ENCODE measurements at places on chromosomes 12 and 14.
A peak's percentile ranks its signal among the peaks of the same experiment; 100 is the strongest.

- DNase-seq: no peak
Observed at GRCh38 chr14:29607169-29607568, 320.5 kb downstream of the PRKD1 start.

- no peak for DNase-seq
Observed at GRCh38 chr12:14356147-14356546, 9.3 kb upstream of the ATF7IP start.

DNA sequence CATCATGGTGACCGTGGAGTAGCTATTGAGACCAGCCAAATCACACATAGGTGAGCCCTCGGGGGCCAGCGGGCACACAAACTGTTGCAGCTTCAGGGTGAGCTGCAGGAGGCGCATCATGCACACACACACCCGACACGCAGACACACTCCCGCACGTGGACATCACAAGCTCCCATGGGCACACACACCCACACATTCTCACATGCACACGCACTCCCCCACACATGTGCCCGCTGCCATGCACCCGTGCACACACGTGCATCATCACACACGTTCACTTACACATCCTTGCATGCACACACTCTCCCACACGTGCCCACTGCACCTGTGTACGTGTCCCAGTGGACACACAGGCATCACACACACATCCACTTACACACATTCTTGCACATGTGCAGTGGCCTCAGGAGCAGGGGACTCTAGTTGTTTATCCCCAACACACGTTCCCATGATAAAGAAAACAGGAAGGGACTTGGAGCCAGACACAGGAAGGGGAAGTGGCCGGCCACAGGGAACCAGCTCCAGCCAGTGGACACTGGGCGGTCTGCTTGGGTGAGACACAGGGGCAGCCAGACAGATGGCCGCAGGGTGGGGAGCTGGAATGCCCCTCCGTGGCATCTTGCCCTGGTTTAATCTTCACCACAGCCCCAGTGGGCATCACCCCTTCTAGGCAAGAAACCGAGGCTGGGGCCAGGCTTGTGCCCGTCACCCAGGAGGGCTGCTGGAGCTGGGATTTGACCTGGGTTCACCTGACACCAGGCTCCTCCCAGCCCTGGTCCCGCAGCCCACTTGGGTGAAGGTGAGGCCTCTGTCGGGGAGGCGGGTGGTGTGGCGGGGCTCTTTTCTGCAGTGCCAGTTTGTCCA, 49.7 kb downstream of the CYP46A1 start:
- DNase-seq: no peak

- DNase-seq: no peak
Observed at GRCh38 chr14:51006781-51007211, 62.5 kb upstream of the PYGL start.

DNA sequence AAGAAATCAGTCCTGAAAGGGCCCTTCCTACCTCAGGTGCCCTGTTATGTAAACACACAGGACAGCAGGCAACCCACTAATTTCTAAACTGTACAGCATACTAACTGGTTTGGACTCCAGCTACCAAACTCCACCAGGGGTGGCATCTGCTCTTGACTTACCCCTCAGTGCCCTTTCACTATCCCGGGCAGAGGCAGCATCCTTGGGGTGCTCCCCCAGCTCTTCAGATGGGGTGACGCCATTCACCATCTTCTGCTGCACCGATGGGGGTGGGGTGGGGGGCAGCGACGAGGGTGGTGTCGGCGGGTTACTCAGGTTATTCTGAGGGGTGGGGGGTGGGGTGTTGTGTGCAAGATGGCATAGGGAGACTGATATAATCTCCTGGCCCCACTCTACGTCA, 11.5 kb upstream of the PRKAG1 start:
- DNase-seq: no peak

- no peak for DNase-seq
Observed at GRCh38 chr12:49643961-49644619, 20.7 kb downstream of the PRPF40B start.

DNA sequence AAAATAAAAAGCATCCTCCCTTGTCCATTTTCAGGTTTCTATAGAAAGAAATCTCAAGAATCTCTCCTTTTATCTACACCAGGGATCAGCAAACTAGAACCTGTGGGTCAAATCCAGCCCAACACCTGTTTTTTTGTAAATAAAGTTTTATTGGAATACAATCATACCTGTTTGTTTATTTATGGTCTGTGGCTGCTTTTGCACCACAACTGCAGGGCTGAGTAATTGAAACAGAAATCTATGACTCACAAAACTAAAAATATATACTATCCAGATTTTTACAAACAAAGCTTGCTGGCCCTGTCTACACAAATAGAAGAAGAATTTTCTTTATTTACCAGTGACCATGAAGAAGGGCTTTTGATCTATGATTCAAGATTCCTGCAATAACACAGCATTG, 95.1 kb upstream of the COCH start:
- DNase-seq: no peak

- no peak for DNase-seq
Observed at GRCh38 chr14:104787736-104788135, 7.8 kb downstream of the AKT1 start.

- DNase-seq: peak; percentile 87
Observed at GRCh38 chr12:50039151-50039835, 14.0 kb upstream of the RACGAP1 start.

All from stimulated activated CD4-positive, alpha-beta T cell treated with anti-CD3 and anti-CD28 coated beads, Interleukin-1b, Interleukin-23, amount 100 ng/mL, for 1 hour (primary cell).